Activated CD4-positive, alpha-beta T cell treated with anti-CD3 and anti-CD28 coated beads, Interleukin-10, Interleukin-2, amounts not matched to agents 100 ng/mL and 50 ng/mL, durations not matched to agents 16 hours and 8 hours (primary cell): ENCODE measurements at places on chromosomes 5 and 9.
A peak's percentile ranks its signal among the peaks of the same experiment; 100 is the strongest.

DNA sequence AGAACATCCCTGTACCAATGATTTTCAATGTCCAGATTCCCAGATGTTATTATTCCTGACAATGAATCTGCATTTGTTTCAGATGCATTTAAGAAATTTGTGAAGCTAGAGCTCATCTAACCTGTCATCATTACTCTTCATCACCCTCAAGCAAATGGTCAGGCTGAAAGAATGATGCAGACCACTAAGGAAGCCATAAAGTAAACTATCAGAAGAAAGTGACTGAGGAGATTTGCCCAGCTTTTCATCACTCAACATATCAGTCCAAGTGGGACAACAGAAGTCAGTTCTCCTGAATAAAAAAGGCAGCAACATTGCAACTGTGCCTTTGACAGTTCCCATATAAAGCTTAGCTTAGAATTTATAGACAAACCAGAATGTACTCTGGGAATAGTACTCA lies 419.9 kb downstream of the PDE4D start:
- DNase-seq: no peak

- DNase-seq: peak; percentile 82
These were observed 725 bp upstream of the NIPBL start for GRCh38 chr5:36875790-36876298.

DNA sequence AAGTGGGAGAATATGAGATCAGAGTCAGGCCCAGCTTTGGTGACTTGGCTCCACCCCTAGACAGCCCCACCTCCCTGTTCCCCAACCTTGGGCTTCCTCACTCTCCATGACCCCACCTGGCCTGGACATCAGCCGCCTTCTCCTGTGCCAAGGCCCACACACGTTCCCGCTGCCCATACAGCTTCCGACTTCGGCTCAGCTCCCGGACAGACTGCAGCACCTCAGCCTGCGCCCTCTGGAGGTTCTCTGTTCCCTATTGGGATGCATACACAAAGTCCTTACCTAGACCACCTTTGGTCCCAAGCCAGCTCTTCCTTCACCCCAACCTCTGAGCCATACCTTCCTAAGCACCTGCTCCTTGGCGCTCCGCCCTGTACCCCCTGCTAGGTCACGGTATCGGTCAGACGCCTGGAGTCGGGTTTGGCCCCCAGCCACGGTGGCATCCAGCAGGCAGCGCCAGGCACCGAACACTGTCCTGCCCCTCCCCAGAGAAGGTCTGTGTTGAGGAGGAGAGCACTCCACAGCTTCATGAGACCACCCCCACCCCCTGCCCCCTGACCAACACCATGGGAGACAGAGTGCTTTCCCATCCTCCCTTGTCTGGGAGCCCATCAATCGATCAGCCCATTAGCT lies 2.0 kb downstream of the FCHSD1 start:
- DNase-seq: no peak

DNA sequence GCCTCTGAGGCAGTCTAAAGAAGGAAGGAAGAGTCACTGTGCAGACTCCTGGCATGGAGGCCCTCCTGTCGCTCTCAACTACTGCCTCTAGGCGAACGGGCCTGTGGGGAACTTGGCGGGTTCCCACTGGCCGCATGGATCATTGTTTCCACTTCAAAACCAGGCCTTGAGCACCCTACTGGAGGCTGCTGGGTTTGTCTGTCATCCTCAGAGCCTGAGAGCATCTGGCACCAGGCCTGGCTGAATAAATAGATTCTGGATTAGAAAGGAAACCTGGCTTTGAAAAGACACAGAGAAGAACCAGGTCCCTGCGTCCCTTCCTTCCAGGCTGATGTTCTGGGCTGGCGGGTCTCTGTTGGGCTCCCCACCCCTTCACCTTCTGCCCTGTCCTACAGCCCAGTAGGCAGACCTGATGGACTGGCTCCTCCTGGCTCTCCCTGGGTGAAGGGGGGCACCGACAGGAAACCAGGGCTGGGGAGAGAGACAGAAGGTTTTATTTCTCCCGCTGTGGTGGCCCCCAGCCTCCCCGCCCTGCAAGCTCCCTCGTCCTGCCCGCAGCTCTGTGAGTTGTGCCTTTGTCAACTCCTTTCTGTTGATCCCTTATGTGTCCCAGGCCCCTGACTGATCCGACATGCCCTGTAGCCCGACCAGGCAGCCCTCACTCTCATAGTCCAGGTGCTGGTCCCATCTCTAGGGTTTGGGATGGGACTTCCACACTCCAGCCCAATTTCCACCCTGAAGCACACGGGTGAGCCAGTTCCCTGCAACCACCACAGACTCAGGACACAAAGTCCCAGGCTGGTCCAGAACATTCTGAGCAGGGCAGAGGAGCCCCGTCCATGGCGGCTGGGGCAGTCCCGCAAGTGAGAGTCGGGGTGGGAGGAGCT lies 50.1 kb downstream of the ADAMTS2 start:
- DNase-seq: no peak

GRCh38 chr9:84340535-84340934 lies at the start of gene SLC28A3:
Gene SLC28A3 (minus strand): TSS chr9:84340758. CDS start chr9:84340633, 125 bp downstream.
- no peak for DNase-seq

DNA sequence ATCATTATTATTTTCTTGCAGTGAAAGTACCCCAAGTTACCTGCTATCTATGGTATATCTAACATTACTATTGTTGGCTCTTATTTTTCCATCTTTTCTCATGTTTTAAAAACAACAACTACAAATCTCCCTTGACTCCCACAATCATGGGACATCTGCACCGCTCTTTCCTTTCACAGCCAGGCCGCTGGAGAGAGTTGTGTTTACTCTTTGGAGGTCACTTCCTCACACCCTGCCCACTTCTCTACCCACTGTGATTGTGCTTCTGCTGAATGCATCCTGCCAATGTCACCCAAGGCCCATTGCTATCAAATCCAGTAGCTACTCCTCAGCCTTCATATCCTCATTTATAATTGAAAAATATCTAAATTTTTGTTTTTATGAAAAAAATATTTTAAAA lies 29.7 kb downstream of the SLC28A3 start:
- DNase-seq: no peak

DNA sequence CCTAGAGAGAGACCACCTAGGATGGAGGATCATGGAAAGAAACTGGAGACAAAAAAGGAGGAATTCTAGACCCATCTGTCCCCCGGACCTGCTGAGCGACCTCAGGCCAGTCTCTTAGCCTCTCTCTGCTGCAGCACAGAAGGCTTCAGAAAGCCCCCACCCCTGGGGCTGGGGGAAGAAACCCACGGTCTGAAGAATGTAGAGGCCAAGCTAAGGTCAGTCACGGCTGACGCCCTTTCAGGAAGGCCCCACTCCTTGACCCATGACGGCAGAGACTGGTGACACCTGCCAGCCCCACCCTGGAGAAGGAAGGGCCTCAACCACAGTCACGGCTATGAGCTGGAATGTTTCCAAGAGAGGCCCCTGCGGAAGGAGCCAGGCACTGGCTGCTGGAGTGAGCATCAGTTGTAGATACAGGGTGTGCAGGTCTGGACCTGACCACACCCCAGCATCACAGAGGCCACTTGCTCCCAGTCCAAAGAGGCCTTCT lies 120.5 kb upstream of the BOD1 start:
- no peak for DNase-seq

DNA sequence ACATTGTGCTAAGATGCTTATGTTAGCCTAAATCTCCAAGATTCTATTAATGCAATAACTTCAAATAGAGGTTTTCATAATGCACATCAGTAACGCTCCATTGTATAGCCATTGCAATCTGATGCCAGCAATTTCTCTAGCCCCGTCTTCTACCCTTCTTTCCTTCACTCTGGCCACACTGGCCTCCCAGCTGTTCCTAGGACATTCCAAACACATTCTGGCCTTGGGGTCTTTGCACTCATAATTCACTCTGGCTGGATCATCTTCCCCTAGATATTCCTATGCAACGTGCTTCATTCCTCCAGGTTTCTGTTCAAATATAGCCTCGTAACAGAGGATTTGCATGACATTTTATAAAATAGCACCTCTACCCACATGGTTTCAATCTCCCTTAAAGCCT lies 23.3 kb downstream of the FAM81B start:
- no peak for DNase-seq

- no peak for DNase-seq
These were observed 72.7 kb downstream of the SPATA31C2 start for GRCh38 chr9:88065619-88066018.

GRCh38 chr5:150516011-150516410 lies 8.1 kb downstream of the NDST1 start:
- no peak for DNase-seq

GRCh38 chr9:119836036-119836435 lies 466.8 kb upstream of the BRINP1 start:
- no peak for DNase-seq

GRCh38 chr9:33233626-33234342 lies 6.2 kb upstream of the SPINK4 start:
- no peak for DNase-seq

DNA sequence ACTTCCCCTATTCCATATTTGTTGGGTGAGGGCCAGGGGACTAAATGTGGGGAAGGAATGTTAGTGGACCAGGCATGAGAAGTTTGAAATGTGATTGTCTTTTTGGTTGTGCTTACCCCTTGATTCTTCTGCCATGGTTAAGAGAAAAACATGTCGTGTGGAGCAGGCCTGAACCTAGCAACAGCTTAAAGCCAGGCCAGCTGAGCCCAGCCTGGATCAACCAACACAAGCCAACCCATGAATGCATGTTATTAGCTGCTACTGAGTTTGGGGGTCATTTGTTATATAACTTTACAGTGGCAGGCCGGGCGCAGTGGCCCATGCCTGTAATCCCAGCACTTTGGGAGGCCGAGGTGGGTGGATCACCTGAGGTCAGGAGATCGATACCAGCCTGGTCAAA lies 52.4 kb upstream of the TRIO start:
- no peak for DNase-seq

DNA sequence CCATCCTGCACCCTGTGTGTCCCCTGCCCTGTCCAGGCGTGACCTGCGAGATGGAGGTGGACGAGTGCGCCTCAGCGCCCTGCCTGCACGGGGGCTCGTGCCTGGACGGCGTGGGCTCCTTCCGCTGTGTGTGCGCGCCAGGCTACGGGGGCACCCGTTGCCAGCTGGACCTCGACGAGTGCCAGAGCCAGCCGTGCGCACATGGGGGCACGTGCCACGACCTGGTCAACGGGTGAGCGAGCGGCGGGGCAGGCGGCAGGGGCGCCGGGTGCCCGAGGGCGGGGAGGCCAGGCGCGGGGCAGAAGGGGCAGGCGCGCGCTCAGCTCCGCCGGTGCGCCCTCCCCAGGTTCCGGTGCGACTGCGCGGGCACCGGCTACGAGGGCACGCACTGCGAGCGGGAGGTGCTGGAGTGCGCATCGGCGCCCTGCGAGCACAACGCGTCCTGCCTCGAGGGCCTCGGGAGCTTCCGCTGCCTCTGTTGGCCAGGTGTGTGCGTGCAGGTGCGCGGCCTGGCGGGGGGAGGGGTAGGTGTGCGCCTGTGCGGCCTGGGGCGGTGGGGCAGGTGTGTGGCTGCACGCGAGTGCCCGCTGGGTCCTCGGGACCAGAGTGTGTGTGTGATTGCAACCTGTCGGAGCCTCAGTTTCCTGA lies 10.0 kb downstream of the CRB2 start:
- DNase-seq: no peak

GRCh38 chr9:102631559-102631958 lies 363.6 kb upstream of the CYLC2 start:
- DNase-seq: peak; percentile 2

GRCh38 chr5:133652951-133653759 lies 40.8 kb upstream of the FSTL4 start:
- DNase-seq: no peak

GRCh38 chr9:82449986-82450385 lies 461.4 kb downstream of the SPATA31D1 start:
- DNase-seq: no peak

- DNase-seq: peak; percentile 8
These were observed 118.1 kb upstream of the CCDC112 start for GRCh38 chr5:115414406-115415142.

- peak; percentile 87 for DNase-seq
These were observed at the start of gene CDKN2B for GRCh38 chr9:22008717-22009505. Gene CDKN2B (minus strand): TSS chr9:22009305. CDS start chr9:22008953, 352 bp downstream.

GRCh38 chr5:60333005-60333571 lies 366.9 kb downstream of the DEPDC1B start:
- no peak for DNase-seq

GRCh38 chr5:40480392-40480791 lies 199.3 kb upstream of the PTGER4 start:
- DNase-seq: peak; percentile 97

GRCh38 chr9:91315191-91315590 lies 46.5 kb downstream of the AUH start:
- no peak for DNase-seq

- DNase-seq: no peak
These were observed 87.8 kb downstream of the RAI14 start for GRCh38 chr5:34743878-34744277.

GRCh38 chr5:154970759-154971158 lies 29.9 kb downstream of the MRPL22 start:
- no peak for DNase-seq

DNA sequence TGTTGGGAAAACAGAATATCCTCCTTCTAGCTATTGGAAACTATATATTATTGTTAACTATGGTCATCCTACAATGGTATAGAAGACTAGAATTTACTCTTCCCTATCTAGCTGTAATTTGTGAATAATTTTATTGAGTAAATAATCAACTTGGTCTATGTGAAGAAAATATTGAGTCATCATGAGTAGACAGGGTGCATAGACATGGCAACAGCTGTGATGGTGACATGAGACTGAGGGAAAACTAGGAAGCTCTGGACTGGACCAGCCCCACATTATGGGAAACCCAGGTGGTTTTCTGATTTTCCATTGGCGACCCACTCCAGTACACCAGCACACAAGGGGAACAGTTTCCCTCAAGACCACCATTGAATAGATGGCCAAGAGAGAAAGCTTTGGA lies 95.0 kb downstream of the APBA1 start:
- no peak for DNase-seq

DNA sequence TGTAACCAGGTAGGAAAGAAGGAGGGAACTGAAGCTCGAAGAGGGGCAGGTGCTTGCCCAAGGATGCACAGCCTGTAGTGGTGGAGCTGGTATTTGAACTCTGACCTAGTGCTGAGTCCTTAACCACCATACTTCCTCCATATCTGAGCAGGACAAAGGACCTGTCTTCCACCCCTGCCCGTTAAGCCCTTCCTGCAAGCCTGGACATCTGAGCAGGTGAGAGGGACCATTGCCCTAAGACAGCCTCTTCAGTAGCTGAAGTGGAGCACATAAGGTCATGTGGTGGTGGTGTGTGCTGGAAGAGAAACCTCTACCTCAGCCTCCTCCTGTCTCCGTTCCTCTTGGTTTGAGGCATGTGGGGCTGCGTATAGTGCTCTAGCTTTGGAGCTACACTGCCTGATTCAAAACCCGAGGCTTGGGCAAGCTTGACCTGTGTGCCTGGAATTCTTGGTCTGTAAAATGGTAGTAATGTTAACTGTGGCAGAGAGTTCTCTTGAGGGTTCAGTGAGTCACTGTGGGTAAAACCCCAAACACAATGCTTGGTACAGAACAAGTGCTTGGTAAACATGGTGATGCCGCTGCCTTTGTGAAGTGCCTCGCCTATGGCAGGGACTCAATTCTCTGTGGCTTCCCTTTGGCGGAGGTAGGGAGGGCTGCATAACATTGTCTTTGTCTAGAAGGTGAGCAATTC lies 7.4 kb downstream of the GALNT10 start:
- peak; percentile 87 for DNase-seq

GRCh38 chr9:69412741-69413150 lies 87.7 kb downstream of the ENTREP1 start:
- DNase-seq: no peak
